ENCODE measurements at places on chromosomes 3 and 15.

GRCh38 chr3:31968927-31969418, 12.1 kb downstream of the OSBPL10 start:
- no peak for DNase-seq

DNA sequence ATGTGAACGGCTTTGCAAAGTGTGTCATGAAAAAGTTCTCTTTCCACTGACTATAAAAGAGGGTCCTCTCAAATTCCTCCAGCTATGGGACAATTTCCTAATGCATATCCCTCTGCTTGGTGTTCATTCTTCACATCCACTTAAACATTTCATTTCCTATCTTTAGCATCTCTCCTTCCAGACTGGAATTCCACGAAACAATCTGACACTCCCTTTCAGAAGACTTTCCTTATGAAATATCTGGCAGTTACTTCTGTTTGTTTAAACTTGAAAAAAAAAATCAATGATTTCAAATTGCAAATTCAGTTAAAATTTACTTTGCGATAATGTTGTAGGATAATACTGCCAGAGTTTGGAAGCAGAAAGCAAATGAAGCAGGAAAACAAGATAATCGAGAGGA, 105.8 kb upstream of the SELENOK start:
- no peak for DNase-seq

DNA sequence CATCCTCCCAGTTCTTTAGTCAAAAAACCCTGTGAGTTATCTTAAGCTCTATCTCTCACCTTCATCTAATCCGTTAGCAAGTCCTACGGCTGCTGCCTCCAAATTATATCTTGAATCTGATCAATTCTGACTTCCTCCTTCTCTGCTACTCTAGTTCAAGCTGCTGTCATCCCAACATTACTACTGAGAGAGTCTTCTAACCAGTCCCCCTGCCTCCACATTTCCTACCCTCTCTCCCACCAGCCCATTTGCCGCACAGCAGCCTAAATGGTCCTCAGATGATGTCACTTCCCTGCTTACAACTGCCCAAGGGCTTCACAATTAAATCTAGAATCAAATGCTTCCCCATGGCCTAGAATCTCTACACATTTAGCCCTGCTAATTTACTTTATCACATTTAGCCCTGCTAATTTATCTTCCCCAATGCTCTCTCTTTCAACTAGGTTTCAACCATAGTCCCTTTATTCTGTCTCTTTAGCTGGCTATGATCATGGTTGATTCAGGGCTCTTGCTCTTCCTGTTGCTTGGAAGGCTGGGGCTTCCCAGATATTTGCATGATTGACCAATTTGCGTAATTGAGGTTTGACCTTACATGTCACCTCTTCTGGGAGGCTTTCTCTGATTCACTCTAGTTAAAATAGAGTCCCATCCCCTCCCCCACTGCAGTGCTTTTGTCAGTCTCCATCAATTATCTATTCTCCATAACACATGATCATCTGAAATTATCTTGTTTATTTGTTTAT, 11.0 kb upstream of the ARL14 start:
- DNase-seq: no peak

GRCh38 chr3:171242170-171242569, 215.7 kb upstream of the SLC2A2 start:
- DNase-seq: no peak

GRCh38 chr15:59632714-59633113, 21.1 kb downstream of the GCNT3 start:
- DNase-seq: no peak

- no peak for DNase-seq
Observed at GRCh38 chr3:76024640-76025039, 239.3 kb upstream of the ZNF717 start.

GRCh38 chr3:161104561-161105551, at the start of gene B3GALNT1:
TSS of gene B3GALNT1 (minus strand) at chr3:161105349. CDS start at chr3:161086754, 18,595 bp downstream.
- DNase-seq: no peak

DNA sequence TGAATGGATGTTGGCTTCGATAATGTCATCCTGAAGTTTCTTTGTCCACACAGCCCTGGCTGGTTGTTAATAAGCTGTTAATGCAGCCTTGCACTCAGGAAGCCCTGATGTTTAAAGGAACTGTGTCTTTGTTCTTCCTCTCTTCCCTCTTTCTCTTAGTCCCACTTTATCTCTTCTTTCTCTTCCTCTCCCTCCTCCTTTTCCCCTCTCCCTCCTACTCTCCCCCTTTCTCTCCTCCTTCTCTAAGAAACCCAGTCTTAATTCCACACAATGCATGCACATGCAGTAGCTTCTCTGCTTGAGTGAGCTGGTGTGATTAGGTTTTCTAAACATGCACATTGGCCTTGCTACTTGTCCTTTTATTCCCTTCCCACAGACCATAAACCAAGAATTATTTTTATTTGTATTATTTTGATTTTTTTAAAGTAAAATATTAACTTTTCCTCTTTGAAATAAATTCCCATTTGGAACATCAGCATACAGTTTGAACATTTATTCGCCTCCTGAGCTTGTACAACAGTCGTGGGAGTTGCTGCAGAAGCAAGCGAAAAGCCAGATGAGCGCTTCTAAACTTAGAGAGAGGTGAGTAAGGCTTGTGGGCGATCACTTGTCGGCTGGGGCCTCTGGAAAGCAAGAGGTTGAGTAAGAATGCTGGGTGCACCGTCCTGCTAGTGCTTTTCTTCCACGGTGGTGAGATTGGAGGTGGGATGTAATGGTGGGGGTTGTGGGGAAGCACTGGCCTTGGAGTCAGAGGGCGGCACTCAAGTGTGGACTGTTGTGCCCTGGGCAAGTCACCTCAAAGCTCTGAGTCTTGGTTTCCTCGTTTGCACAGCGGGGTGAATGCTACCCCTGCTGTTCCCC, 7.2 kb downstream of the GHRL start:
- no peak for DNase-seq

DNA sequence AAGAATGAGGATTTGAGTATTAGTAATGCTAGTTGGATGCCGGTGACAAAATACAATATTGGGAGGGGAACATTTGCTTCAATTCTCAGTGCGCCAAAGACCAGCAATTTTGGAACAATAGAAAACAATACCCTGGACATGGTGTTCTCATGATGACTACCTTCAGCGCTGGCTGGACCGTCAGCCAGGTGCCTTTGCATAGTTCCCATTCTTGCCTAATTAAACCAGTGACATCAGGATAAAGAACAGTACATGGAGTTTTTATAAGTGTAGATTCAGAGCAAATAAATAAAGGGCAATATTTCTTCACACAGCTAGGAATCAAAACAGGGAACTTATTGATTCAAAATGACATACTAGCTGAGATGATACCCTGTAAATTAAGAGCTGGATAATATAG, 404.8 kb upstream of the RORA start:
- DNase-seq: no peak

DNA sequence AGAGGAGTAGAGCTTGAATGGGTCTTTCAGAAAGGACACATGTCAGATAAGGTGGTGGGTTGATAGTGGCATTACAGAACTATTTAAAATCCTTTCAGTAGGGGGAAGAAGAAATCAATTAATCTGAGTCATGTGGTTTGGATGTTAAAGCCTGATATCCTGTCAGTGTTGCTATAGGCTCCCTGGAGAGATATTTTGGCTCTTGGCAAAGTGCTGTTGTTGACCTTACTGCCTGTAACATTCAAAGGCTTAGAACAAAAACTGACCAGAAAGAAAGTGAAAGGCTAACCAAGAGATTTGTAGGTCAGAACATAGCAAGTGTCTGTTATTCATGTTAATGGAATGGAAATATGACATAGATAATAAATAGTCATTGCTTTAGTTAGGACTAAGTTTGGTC, 552.9 kb downstream of the DIPK2A start:
- no peak for DNase-seq

- DNase-seq: peak; percentile 90
Observed at GRCh38 chr3:49689046-49689907, at the start of the genes MST1 and RNF123. TSS of gene MST1 (minus strand) at chr3:49689474. CDS start at chr3:49688691, 783 bp downstream. TSS of gene RNF123 (plus strand) at chr3:49689557. CDS start at chr3:49691166, 1,609 bp downstream.

DNA sequence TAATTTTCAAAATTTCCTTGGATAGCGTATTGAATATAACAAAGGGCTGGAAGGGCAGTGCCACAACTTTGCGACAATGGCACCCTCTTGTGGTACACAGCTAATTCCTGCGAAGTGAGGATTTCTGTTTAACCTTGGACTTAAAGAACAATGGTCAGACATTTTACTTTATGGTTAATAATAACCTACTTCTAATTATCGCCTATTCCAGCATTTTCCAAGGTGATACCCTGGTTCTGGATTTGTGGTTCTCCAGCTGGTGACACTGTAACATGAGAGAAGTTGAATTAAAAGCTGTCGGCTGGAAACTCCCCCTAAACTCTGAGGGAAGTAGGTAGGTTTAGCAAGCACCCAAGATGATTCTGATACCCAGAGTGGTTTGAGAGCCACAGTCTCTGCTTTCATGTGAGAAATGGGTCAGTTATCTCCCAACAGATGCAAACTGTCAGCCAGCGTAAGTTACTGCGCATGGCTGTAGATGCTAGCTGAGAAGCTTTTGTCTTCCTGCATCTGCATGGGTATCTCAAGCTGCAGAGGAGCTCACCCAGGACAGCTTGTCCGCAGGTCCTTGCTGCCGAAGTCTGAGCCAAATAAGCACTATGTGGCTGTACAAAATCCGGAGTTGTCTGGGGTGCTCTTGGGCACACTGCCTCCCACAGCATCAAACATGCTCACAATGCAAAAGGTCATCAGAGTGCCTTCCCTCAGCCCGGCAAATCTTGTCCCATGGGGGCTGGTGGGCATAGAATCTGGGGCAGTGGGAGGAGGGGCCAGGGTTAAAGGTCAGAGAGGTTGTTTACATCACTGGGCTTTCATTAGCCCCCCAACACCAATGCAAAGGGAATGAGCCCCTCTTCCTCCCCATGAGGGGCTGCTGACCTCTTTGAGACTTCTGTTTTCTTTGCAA, 6.6 kb upstream of the CHSY1 start:
- no peak for DNase-seq

- no peak for DNase-seq
Observed at GRCh38 chr15:97991972-97992541, 31.6 kb downstream of the ARRDC4 start.

- no peak for DNase-seq
Observed at GRCh38 chr3:57555306-57555705, 768 bp upstream of the PDE12 start.

DNA sequence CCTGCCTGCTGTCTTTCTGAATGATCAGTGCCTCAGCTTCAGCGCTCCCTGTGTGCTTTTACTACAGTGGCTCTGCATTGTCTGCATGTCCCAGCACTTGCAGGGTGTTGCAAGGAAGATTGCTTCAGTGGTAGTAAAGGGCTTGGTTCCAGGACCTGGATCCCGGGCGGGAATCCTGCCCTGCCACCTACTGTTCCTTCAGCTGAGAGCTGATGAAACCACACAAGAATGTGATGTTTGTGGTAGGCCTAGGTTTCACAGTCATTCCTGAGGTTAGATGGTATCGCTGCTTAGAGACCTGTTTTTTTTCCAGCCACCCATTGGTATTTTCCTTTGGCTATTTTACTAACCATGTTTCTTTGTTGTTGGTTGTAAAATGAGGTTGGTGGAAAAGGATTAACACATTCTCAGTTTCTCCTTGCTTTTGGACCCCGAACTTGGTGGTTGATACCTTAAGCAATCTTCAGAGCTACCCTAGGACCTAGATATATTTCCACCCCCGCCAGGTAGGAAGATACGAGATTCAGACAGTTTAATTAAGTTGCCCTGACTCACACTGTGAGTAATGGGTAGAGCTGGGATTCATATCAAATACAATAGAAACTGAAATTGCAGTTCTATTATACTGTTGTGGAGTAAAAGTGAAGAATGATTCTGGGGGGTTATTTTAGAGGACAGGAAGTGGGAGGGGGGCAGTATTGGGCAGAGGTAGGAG, 11.4 kb downstream of the GPR87 start:
- DNase-seq: no peak

GRCh38 chr3:33030802-33031201, 66.1 kb downstream of the GLB1 start:
- no peak for DNase-seq

GRCh38 chr3:119099785-119100184, 46.2 kb upstream of the TEX55 start:
- no peak for DNase-seq

DNA sequence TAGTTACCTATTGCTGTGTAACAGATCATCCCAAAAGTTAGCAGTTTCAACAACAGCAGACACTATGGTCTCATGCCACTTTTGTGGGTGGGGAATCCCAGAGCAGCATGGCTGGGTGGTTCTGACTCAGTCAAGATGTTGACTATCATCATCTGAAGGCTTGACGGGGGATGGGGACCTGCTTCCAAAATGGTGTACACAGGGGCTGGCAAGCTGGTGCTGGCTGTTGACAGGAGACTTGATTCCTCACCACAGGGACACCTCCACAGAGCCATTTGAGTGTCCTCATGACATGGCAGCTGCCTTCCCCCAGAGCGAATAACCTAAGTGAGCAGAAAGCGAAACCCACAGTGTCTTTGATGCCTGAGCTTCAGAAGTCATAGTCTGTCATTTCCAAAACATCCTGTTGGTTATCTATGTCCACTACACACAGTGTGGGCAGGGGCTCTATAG, 19.1 kb downstream of the DNAJB8 start:
- DNase-seq: peak; percentile 13

- DNase-seq: no peak
Observed at GRCh38 chr15:60160909-60161308, 156.8 kb downstream of the FOXB1 start.

DNA sequence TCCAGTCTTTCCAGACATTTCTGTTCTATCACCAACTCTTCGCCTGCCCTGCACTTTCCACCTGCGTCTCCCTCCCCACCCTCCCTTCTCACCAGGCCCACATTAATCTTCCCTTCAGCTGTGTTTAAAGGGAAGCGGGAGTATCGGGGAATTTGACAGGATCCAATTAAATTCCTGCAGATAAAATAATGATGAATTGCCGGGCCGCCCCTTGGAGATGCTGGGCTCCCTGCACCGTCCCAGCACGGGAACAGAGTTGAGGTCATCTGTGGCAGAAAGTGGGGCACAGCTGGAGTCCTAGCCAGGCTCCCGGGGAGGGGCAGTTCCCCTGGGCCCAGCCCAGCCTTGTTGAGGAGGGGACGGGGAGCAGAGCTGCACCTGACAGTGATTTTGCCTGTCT, 30.3 kb downstream of the PLXNA1 start:
- DNase-seq: no peak

GRCh38 chr3:157130467-157131251, 29.3 kb downstream of the CCNL1 start:
- DNase-seq: peak; percentile 43

- no peak for DNase-seq
Observed at GRCh38 chr3:5197022-5197421, 9.5 kb downstream of the EDEM1 start.

- DNase-seq: no peak
Observed at GRCh38 chr3:70728311-70728710, 415.9 kb upstream of the MDFIC2 start.

DNA sequence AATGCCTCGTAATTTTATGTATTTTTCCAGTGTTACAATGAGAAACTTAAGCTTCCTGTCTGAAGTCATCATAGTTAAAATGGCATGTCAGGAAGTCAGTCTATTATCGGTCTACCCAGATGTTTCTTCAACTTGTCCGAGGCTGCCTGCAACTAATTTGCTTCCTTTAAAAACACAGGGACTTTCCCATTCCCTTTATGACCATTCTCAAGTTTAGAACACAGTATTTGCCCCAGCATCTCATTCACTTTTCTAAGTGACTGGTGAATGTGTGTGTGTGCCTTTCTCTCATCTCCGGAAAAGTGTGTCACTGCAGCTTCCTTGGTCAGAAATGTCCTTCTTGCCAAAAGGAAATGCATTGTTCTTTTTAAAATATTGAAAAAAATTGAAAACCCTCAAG, 466.6 kb downstream of the RAP2B start:
- no peak for DNase-seq

Data from activated CD8-positive, alpha-beta memory T cell treated with anti-CD3 and anti-CD28 coated beads for 48 hours (primary cell).